ENCODE measurements at places on chromosomes 2 and 18. TPM values are rescaled to one million over a fixed set of nuclear protein-coding genes. Genes with fewer than 3 reads are reported as not detected.

DNA sequence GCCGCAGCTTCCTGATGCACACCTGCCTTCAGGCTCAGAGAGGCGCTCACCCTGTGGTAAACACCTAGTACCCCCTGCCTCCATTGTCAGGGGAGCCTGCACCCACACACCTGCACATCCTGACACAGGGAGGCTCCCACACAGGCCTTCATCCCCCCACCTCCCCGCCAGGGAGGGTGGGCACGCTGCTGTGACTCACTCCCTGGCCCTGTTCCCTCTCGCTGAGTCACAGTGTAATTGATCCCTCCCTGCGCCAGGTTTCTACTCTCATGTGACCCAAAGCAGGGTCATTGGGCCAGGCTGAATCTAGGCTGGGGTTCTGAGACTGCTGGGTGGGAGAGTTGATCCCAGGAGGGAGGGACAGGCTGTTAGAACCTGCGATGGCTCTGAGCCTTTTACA, 8.5 kb upstream of the CELF4 start:
- no peak for DNase-seq
- peaks cover 37% of the 10 kb centered on the region for H3K27me3 ChIP-seq
- no peak overlapping the region for H3K4me3 ChIP-seq
- no peak overlapping the region for H3K27ac ChIP-seq

DNA sequence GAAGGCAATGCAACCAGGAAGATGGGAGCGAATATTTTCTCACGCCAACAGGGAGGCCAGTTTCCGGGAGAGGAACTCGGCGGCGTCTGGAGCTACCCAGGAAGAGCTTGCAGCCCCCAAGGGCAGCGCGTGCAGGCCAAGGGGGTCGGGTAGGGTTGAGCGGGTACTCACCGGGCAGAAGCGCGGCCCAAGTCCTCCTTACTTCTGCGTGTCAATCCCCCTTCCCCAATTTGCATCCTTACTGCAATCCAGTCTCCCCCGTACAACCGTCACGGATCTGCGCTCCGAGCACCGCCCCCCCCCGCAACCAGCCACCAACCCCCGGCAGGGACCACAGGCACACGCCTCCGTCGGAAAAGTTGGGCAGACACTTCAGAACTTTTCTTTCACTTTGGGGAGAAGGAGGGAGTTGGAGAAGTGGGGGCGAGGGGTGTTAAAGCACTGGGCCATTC, 1.3 kb downstream of the ATP8B1 start:
- peaks cover 58% of the 10 kb centered on the region for H3K27me3 ChIP-seq
- peaks cover 12% of the 10 kb centered on the region for H3K4me1 ChIP-seq
- no peak for DNase-seq
- H3K4me3 ChIP-seq: peak overlapping the region; percentile 87

- DNase-seq: no peak
- no peak overlapping the region for H3K27ac ChIP-seq
- peaks cover 16% of the 10 kb centered on the region for H3K27me3 ChIP-seq
- no peaks in the 10 kb centered on the region for H3K4me1 ChIP-seq
- no peaks in the 10 kb centered on the region for H3K36me3 ChIP-seq
These were observed 3.4 kb downstream of the FBLN7 start for GRCh38 chr2:112141626-112142007.

- no peak overlapping the region for H3K4me3 ChIP-seq
- no peaks in the 10 kb centered on the region for H3K4me1 ChIP-seq
- no peaks in the 10 kb centered on the region for H3K36me3 ChIP-seq
- no peak overlapping the region for H3K27ac ChIP-seq
- DNase-seq: no peak
- H3K27me3 ChIP-seq: peaks cover 17% of the 10 kb centered on the region
These were observed 11.6 kb upstream of the BOK start for GRCh38 chr2:241546771-241547498.

GRCh38 chr2:85114586-85115330, 18.4 kb upstream of the TCF7L1 start:
- peaks cover 3% of the 10 kb centered on the region for H3K4me1 ChIP-seq
- DNase-seq: no peak
- no peak overlapping the region for H3K4me3 ChIP-seq
- no peaks in the 10 kb centered on the region for H3K36me3 ChIP-seq

DNA sequence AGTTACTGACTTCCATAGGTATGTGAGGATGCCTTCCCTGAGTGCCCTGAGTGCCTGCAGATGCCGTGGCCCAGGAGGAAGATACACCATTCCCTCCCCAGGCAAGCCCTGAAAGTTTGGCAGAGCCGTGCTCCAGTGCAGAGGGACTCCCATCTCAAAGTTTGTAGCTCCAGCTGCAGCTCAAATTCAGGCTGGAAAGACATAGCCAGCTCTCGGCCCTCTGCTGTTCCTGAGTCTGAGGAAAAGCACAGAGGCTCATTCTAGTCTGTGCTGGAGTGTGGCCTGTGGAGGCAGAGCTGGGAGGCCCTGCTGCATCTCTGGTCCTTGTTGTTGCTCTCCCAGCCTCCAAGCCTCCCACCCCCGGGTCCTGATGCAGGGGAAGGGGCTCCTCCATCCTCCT, 15.9 kb upstream of the TPO start:
- H3K27me3 ChIP-seq: no peaks in the 10 kb centered on the region
- peaks cover 4% of the 10 kb centered on the region for H3K4me1 ChIP-seq
- no peaks in the 10 kb centered on the region for H3K36me3 ChIP-seq
- no peak for DNase-seq

DNA sequence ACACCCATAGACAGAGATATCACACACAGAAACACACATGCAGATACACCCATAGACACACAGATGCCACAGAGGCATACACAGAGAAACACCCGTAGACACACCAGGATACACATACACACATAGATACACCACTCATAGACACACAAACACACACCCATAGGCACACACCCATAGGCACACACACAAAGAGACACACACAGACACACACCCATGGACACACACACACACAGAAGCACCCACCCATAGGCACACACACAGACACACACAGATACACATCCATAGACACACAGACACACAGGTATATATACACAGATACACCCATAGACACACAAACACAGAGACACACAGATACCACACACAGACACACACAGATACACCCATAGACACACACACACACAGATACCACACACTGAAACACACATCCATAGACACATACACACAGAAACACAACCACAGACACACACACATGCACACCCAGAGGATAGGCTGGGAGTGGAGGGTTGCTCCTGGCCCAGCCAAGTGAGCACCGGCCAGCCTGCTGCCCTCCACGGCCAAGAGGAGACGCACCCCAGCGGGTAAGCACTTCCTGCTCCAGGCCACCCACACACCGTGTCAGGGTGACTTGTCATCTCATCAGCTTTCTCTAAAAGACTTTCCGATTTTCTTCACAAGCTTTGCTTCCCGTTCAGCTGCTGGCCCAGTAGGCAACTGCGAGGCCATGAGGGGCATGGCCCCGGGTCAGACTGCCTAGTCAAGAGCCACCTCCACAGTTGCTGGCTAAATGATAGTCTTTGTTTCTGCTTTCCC, 14.1 kb upstream of the CNNM3 start:
- peaks cover 10% of the 10 kb centered on the region for H3K4me1 ChIP-seq
- DNase-seq: peak; percentile 52
- no peaks in the 10 kb centered on the region for H3K27me3 ChIP-seq
- no peaks in the 10 kb centered on the region for H3K36me3 ChIP-seq
- no peak overlapping the region for H3K4me3 ChIP-seq

DNA sequence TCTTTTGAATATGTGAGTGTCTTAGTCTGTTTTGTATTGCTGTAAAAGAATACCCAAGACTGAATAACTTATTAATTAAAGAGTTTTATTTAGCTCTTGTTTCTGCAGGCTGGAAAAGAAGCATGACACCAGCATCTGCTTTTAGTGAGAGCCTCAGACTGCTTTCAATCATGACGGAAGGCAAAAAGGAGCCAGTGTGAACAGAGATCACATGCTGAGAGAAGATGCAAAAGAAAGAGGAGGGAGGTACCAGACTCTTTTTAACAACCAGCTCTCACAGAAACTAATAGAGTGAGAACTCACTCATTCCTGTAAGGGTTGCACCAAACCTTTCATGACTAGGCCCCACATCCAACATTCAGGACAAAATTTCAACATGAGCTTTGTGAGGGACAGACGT, 101.6 kb upstream of the HNMT start:
- no peaks in the 10 kb centered on the region for H3K27me3 ChIP-seq
- H3K4me3 ChIP-seq: no peak overlapping the region
- no peak for DNase-seq
- no peaks in the 10 kb centered on the region for H3K36me3 ChIP-seq
- no peak overlapping the region for H3K27ac ChIP-seq

GRCh38 chr2:49288902-49289700, 134.8 kb upstream of the FSHR start:
- H3K27ac ChIP-seq: no peak overlapping the region
- DNase-seq: no peak
- no peaks in the 10 kb centered on the region for H3K4me1 ChIP-seq
- no peaks in the 10 kb centered on the region for H3K27me3 ChIP-seq
- H3K36me3 ChIP-seq: no peaks in the 10 kb centered on the region
- H3K4me3 ChIP-seq: no peak overlapping the region

DNA sequence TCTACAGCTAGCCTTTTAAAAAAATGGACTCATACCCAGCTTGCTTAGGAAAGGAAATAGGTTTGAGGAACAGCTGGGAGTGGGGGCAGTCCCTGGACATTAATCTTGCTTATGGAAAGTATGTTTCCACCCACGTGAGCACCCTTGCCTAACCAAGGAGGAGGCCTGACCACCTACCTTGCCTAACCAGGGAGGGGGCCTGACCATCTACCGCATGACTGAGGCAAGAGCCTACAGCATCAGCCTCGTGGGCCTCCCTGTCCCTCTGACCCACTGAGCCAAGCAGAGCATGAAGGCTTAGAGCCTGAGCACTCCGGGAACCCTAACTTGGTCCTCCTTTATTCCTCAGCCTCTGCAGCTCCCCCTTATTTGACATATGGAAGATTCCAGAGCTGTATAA, 20.2 kb downstream of the PRKAG3 start:
- no peak overlapping the region for H3K27ac ChIP-seq
- H3K36me3 ChIP-seq: no peaks in the 10 kb centered on the region
- DNase-seq: no peak
- peaks cover 3% of the 10 kb centered on the region for H3K27me3 ChIP-seq
- H3K4me1 ChIP-seq: no peaks in the 10 kb centered on the region

DNA sequence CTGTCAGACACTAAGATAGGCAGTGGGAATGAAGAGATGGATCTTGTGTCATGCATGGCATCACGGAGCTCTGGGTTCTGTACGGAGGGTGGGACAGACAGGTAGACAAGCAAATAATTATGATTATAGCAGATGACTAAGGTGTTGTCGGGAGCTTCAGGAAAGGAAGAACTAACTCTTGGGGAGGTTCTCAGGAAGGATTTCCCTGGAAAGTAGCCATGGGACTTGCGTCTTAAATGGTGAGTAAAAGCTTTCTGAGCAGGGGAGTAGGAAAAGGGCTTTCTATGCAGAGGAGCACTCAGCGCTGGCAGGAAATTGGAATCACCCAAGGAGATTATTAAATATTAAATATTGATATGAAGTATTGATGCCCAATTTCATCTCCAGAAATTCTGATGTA, 35.5 kb downstream of the ATOH8 start:
- H3K36me3 ChIP-seq: no peaks in the 10 kb centered on the region
- H3K4me3 ChIP-seq: no peak overlapping the region
- peaks cover 7% of the 10 kb centered on the region for H3K4me1 ChIP-seq
- DNase-seq: no peak
- no peak overlapping the region for H3K27ac ChIP-seq
- H3K27me3 ChIP-seq: peaks cover 13% of the 10 kb centered on the region

- H3K27ac ChIP-seq: no peak overlapping the region
- no peaks in the 10 kb centered on the region for H3K27me3 ChIP-seq
- no peaks in the 10 kb centered on the region for H3K4me1 ChIP-seq
- no peaks in the 10 kb centered on the region for H3K36me3 ChIP-seq
These were observed 992.7 kb downstream of the TMEM182 start for GRCh38 chr2:103754530-103754929.

DNA sequence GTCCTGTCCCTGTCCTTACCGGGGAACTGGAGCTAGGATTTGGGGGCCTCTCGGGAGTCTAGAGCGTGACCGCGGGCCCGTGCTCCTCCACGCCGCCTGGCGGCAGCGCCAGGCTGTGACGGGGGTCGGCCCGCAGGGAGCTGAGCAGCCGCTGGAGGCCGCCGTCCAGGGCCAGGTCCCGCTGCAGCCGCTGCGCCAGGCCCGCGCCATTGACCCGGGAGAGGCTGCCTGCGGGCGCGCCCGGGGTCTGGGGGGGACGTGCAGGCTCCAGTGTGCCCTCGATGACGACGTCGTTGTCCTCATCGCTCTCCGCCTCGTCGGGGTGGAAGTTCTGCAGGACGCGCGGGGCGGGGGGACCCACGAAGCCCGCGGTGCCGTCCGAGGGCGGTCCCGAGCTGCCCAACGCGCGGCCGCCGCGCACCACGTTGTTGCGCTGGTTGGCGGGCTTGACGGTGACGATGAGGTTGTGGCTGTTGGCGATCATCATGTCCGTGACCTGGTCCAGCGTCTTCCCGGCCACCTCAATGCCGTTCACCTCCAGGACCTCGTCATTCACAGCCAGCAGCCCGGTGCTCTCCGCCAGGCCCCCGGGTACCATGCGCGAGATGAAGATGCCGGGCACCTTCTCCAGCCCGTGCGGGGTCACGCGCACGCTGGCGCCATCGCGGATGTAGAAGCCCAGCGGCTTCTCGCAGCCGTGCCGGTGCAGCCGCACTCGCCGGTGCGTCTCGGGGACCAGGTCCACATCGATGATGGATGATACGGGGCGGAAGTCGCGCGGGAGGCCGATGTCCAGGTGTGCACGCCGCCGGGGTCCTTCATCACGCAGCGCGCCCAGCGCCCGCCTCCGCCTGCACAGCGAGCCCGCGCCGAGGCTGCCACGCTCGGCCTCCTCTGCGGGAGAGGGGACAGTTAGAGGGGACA, 50.9 kb downstream of the ADNP2 start:
- DNase-seq: peak; percentile 68
- H3K27me3 ChIP-seq: peaks cover 21% of the 10 kb centered on the region
- H3K36me3 ChIP-seq: no peaks in the 10 kb centered on the region
- peak overlapping the region; percentile 15 for H3K4me3 ChIP-seq

DNA sequence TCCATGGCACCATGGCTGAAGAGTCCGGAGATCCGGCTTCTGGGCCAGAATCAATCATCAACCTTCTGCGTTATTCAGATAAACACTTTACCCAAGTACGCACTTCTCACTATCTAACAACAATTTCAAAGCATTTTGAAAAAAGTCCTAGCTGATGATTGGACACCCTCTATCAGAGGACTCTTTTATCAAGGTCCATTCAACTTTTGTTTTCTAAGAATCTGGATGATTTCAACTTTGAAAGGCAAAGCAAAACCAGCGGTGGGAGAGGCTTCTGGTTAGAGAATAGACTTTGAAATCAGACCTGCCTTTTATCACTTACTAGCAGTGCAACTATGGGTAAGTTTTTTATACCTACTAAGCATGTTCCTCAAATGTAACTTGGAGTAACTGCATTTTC, 293.6 kb upstream of the TNP1 start:
- DNase-seq: no peak
- H3K27ac ChIP-seq: no peak overlapping the region
- peaks cover 18% of the 10 kb centered on the region for H3K27me3 ChIP-seq

The FTCDNL1 gene
- 2.2 TPM for total RNA-seq

The HOXD10 gene
- total RNA-seq: not detected

The INHBB gene
- total RNA-seq: not detected

The CXCR1 gene
- not detected for total RNA-seq

The CPLX4 gene
- not detected for total RNA-seq

The LGALSL gene
- 3.1 TPM for total RNA-seq

The KIF5C gene
- 23.9 TPM for total RNA-seq

The RGPD5 gene
- total RNA-seq: 53.2 TPM

The IL37 gene
- not detected for total RNA-seq

The NOSTRIN gene
- total RNA-seq: not detected

The TUBA3E gene
- total RNA-seq: not detected
